CD4-positive, alpha-beta T cell treated with Interferon gamma for 1 hour (primary cell): ENCODE measurements at places on chromosomes 7 and 10.

DNA sequence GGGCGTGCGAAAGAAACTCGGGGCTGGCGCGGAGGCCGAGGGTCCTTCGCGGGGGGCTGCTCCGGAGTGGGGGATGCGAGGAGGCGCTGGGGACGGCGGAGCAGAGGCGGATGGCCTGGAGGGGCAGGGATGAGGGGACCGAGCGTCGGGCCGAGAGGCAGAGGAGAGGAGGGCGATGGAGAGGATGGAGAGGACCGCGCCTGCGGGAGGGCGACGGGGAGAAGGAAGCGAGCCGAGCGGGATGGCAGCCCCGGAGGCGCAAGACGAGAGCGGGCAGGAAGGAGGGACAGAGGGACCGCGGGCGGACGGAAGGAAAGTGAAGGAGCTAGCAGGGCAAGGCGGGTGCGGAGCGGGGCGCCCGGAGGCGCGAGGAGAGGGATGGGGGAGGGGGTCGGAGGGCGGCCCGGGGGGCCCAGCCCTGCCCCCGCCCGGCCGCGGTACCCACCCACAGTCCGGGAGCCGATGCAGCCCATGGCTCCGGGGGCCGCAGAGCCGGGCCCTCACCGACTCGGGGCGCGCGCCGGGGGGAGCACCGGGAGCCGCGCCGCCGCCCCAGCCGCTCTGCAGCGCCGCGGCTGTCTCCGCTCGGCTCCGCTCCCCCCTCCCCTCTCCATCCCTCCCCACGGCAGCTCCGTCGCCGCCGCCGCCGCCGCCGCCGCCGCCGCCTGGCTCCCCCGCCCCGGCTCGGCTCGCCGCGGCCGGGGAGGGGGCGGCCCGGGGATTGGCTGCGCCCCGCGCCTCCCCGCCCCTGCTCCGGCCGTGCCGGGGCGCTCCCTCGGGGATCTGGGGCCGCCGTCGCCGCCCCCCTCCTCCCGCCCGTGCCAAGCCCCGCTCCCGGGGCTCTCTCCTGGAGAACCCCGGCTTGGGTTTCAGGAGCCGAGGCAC, at the start of gene FAM131B:
Gene FAM131B (minus strand): TSS at position 583 of the 885 bp plus-strand sequence. CDS start 110 bp downstream, at position 473.
- DNase-seq: no peak

GRCh38 chr10:34615770-34616169, 199.3 kb downstream of the PARD3 start:
- DNase-seq: no peak

- no peak for DNase-seq
Measured at GRCh38 chr7:27973625-27974024, 207.0 kb downstream of the JAZF1 start.

- no peak for DNase-seq
Measured at GRCh38 chr7:90727412-90727811, 131.3 kb downstream of the CDK14 start.

GRCh38 chr10:97154781-97155180, 31.0 kb downstream of the SLIT1 start:
- DNase-seq: no peak

GRCh38 chr10:112465299-112465883, 18.4 kb downstream of the VTI1A start:
- DNase-seq: no peak

DNA sequence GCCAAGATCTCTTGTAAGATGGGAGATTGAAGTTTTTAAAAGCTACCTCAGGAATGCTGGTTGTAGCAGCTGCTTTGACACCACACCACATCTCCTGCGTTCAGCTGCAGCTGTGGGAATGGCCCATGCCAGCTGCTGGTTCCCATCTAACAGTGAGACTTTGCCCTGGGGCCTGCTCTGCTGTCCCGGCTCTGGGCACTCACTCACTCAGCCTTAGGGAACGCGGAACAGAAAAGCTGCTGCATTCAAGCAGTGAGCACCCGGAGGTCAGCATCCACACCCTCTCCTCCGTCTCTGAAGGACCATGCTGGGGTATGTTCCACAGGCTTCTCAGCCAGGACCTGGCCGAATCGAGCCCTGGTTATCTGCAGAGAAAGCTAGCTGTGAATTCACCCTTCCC, 197.1 kb upstream of the CXCL12 start:
- DNase-seq: no peak
